GM12892 (cell line): ENCODE measurements at places on chromosomes 13 and 19.
A peak's percentile ranks its signal among the peaks of the same experiment; 100 is the strongest.

GRCh38 chr13:57326532-57326931 lies 159.5 kb downstream of the PRR20E start:
- DNase-seq = no peak

DNA sequence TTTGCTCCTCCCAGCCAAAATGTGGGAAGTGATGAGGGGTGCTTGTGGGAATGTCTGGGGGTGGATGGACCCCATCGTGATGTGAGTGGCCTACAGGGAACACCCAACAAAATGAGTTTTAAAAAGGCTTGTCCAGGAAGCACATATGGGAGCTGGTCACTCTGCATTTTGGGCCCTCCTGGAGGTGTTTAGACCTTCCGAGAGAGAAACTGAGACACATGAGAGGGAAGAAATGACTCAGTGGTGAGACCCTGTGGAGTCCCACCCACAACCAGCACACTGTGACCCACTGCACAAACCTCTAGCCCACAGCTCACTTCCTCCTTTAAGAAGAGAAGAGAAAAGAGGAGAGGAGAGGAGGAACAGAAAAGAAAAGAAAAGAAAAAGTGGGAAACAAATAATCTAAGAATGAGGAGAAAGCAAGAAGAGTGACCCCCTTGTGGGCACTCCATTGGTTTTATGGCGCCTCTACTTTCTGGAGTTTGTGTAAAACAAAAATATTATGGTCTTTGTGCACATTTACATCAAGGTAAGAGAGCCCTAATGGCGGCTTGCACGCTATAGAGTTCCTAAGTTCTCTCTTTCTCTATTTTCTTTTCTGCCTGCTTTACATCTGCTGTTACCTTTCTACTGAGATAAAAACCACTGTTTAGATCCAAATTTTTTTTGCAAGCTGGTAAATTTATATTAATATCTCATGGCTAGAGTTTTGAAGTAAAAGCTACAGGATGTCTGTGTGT lies 13.3 kb upstream of the LILRB1 start:
- DNase-seq = no peak

DNA sequence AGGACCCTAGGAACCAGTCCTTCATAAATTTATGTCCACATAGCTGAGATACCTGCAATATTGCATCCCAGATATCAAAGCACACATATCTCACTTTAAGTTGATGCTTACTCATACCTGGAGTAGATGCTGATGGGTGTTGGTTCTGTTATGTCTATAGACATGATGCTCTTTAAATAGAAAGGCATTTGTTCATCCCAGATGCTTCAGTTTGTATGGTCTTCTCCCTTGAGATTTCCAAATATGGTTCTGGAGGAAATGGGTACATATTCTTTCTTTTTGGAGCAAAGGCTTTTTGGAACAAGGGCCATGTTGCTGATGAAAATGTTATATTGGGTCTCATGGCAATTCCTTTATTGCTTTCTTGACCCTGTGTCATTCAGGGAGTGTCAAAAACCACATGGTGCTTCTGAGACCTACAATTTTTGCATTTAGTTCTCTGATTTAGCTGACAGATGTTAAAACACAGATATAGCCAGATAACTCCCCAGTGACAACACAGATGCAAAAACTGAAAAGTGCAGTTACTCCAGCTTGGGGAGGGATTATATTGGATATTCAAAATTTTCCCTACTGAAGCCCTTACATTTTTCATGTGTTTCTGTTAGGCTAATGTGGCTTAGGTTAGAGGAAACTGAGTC lies 211.4 kb downstream of the KCNRG start:
- DNase-seq = no peak

DNA sequence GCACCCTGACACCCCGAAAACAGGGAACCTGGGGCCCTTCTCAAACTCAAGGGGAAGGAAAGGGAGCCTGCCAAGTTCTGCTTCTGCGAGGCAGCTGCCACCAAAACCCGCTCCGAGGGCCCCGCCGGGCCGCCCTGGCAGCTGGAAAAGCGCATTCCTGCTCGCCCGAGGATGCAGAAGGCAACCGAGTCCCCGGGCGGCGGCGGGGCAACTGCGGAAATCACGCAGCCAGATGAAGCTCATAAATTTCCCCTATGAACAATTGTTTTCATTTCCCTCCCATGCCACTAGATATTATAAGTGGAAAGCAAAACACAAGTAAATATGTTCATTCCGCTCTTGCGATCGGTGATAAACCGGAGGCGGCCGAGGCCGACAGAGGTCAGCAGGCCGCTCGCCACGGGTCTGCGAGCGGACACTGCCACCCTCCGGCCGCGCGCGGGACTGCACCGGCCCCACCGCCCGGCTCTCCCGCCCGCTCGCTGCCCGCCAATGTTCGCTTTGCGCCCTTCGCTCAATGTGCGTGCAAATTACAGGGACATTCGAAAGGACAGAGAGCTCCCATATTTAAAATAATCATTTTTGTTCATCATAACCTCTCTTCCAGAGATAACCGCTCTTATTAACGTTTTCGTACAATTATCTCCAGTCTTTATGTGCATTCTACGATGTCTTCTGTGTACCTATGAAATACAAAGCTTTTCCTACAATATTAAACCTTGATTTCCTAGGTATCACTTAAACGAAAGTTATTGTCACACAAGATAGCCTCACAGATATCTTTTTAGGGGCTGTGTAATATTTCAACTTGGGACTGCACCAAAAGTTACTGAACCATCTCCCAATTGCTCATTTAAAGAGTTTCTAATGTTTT lies 120.8 kb upstream of the ZNF507 start:
- DNase-seq = peak; percentile 73

- no peak for DNase-seq
These were observed 19.8 kb upstream of the GNA15 start for GRCh38 chr19:3115916-3116602.

- no peak for DNase-seq
These were observed 1.7 kb downstream of the ZNF90 start for GRCh38 chr19:20079476-20079875.

GRCh38 chr19:19214159-19214490 lies 2.4 kb downstream of the NCAN start:
- no peak for DNase-seq

GRCh38 chr19:835210-835810 lies 5.5 kb upstream of the PRTN3 start:
- DNase-seq = no peak

DNA sequence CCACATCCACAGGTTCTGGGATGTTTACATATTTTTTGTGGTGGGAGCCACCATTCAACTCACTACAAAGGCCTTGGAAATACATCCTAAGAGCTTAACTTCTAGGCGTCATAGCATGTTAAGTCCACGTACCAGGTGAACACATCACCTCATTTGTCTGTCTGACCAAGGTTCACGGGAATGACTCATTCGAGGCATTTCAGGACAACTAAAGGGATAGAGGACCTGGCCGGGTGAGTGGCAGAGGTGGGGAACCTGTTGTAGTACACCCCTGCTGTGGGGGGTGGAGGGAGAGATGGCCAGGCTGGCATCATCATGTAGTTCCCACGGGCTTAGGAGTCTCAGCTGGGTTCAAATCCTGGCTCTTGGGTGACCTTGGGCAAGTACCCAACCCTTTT lies 51.5 kb downstream of the BICRA start:
- DNase-seq = no peak
